ENCODE measurements at places on chromosomes 4 and X.

- DNase-seq: no peak
Observed at GRCh38 chr4:167623241-167623572, 388.9 kb upstream of the SPOCK3 start.

DNA sequence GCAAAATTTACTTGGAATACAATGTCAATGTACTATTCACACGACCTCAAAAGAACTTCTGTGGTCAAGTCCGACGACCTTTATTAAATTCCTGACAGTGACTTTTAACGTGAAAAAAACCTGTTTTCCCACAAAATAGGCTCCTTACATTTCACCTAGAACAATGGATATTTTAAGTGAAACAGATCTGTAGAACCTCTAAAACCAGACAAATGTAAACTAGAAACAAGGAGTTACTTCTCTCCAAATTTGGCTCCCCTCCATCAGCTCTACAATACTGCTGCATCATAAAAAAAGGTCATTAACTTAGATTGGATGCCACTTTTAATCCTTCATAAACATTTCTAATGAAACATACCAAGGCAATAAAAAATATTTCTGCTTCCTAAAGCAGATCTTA, 1.2 kb downstream of the NEK1 start:
- DNase-seq: no peak

- no peak for DNase-seq
Observed at GRCh38 chr4:102642631-102643298, 118.0 kb downstream of the MANBA start.

DNA sequence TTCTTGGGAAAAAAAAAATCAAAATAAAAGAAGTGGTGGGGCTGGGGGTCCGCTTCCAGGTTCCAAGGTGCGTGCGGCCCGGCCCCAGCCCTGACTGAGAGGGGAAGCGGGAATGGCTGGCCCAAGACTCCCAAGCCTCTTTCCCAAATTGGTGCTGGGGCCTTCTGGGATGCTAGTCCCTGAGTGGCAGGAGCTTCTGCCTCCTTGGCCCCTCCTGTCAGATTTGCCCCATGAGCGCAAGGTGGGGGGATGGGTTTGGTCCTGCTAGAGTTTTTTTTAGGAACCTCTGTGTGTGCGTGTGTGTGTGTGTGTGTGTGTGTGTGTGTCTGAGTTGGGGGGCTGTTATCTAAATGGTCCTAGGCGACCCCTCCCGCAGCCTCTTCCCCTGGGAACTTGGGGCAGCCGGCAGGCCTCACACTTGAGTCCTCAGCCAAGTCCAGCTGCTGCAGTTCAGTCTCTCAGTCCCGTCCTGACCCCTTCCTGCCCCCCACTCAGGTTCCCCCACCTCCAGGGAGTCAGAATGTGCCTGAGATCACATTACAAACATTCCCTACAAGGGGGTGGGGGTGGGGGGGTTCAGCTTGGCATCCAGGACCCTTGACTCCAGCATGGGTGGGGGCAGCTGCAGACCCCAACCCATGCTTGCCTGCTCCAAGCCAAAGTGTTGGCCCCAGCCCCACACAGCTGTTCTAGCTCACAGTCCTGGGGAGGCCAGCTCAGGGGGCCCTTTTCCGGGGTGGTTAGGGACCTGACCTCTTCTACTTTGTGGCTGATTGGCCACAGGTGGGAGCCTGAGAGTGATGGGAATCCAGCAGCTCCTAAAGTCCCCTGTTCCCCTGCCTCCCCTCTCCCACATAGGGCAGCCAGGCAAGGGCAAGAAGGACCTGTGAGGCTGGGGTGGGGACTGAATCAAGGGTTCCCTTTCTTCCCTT, 4.0 kb downstream of the EFNB1 start:
- peak; percentile 11 for DNase-seq

- peak; percentile 82 for DNase-seq
Observed at GRCh38 chr4:110197529-110198042, 829 bp downstream of the ELOVL6 start.

DNA sequence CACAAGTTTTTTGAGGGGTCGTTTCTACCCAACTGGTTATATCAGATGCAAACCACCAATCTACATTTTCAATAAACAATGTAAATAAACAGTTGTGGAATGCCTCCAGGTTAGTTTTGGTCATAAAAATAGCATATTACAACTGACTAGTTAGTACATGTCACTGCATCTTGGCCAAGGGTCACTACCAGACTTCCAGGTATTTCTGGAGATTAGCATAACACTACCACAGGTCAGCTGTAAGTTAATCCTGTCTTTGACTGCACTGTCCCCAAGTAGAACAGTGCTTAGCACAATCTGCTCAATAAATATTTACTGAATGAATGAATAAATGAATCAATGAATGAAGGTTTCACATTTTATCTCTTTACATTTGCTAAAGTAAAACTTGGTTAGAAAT, 64.4 kb downstream of the TBC1D19 start:
- DNase-seq: no peak

GRCh38 chr4:24595659-24596058, 11.3 kb upstream of the DHX15 start:
- DNase-seq: no peak

GRCh38 chr4:163701916-163702315, 207.4 kb downstream of the TMA16 start:
- DNase-seq: peak; percentile 4

DNA sequence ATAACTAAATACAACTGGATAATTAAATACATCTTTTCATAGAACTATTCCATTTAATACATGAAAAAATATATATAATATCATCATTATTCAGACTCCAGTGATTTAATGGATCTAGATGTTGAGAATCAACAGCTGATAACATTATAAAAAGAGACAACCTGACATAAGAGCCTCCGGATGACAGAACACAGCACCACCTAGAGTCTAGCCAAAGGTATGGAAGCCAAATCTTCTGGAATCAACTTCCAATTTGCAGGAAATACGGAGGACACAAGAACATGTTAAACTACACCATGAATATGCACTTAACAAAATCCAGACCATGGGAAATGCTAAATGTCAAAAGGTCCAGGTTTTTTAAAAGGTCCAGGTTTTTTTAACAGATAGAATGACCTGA, 55.0 kb downstream of the LRBA start:
- DNase-seq: no peak

DNA sequence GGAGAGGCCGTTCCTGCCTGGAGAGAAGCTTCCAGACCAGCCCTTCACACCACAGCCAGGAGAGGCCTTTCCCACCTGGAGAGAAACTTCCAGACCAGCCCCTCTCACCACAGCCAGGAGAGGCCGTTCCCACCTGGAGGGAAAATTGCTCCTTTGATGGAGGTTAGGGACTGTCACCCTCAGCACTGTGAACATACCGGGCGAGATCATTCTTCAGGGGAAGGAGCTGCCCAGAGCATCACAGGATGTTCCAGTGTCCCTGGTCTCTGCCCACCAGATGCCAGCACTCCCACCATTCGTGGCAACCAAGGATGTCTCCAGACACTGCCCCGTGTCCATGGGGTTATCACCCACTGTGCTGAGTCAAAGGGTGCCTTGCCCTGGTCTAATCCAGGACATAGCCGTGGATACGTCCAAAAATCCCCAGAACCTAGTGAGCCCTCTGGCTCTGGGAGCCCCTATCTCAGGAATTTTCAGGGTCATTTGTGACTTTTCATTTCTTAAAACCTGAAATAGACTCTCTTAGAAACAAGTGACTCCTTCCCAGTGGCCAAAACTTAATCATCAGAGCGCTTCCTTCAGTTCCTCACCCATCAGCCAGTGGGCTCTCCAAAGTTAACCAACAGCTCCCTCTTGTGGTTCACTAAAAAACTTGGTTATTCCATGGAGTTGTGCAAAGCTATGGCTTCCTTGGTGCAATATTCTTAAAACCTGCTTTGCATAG, 80.2 kb downstream of the CRMP1 start:
- DNase-seq: peak; percentile 54

- peak; percentile 68 for DNase-seq
Observed at GRCh38 chrX:31038575-31039326, 33.1 kb downstream of the FTHL17 start.

GRCh38 chr4:2296631-2297601, 35.0 kb upstream of the MXD4 start:
- DNase-seq: no peak

DNA sequence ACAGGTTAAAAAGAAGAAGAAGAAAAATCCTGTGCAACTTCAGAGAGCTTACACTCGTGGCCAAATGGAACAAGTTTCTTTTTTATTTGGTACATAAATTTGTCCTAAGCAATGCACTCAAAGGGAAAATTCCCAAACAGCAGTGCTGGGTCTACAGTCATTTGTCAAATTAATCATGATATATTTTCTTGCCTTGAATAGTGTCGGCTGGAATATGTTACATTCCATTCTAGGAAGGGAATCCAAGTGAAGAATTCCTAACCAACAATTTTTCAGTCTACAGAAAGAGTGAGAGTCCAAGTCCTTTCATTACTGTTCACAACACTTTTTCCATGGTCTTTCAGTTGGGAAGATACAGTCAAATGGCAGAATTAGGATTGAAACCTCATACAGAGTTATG, 63.9 kb downstream of the HAND2 start:
- DNase-seq: no peak

DNA sequence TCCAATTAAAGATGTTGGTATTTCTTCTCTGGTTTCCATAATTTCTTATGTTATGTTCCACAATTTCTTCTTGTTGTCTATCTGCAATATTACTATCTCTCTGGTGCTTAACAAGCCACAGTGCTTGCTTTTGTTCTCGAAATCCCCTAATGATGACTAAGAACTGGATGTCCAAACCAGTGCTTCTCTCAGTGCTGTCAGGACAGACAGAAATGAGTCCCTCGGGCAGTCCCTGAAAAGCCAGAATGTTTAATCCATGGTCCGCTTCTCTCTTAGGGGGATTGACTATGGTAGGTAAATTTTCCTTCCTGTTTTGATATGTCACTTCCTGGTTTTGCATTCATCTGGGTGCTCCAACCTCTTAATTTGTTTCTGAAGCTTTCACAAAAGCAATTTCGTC, 321.6 kb upstream of the PCDH10 start:
- no peak for DNase-seq

GRCh38 chr4:140061194-140061593, 92.8 kb downstream of the MAML3 start:
- DNase-seq: no peak

DNA sequence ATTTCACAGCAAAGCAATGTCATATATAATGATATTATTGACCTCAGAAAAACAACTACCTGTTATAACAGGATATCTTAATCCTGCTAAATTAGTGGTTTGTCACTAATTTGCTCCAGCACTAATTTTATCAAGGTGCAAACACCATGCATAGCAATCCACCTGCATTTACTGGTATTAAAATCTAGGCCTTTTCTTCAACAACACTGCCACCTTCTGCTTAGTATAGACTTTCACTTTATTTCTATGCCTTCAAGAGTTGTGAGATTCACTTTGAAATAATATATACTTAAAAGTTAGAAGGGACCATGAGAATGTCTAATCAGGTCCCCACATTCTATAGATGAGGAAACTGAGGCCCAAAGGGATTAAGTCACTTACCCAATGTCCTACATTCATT, 82.1 kb upstream of the IQCM start:
- DNase-seq: peak; percentile 14

- DNase-seq: no peak
Observed at GRCh38 chr4:116397291-116397690, 688.1 kb downstream of the TRAM1L1 start.

- no peak for DNase-seq
Observed at GRCh38 chr4:477686-478085, 21.3 kb downstream of the ZNF721 start.

DNA sequence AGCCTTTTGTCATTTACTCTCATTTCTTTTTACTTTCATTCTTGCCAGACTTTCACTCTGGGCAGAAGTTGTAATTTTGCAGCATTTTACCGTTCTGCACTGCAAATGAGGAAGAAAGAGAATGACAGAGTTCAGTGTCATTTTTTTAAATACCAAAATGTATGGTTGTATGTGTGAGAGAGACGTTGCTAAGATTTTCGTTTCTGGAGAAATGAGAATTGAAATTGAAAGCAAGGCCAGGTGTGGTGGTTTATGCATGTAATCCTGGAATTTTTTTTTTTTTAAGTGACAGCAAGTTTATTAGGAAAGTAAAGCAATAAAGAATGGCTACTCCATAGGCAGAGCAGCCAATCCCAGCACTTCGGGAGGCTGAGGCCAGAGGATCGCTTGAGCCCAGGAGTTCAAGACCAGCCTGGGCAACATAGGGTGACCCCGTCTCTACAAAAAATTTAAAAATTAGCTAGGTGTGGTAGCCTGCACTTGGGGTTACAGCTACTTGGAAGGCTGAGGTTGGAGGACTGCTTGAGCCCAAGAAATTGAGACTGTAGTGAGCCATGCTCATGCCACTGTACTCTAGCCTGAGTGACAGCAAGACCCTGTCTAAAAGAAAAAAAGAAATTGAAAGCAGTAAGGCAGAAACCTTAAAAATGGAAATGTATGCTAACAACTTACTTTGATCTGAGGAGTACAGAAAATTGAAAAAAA, 12.9 kb downstream of the DCK start:
- no peak for DNase-seq

- DNase-seq: no peak
Observed at GRCh38 chr4:8303485-8304281, 34.1 kb downstream of the HTRA3 start.

- no peak for DNase-seq
Observed at GRCh38 chr4:40199999-40200874, 3.4 kb downstream of the RHOH start.

DNA sequence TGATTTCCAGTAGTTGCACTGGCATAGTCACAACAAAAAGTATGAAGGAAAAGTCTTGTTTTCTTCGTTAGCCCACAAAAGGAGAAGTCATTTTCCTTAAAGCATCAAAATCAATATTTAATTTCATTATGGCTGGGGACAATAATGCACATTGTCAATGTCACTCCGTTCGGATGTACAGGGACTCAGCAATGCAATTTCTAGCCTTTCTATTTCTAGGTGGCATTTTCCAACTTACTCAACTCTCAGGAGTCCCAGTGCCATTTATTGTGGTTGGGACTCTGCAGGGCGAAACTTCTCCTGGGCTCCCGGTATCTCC, 99.6 kb downstream of the CEP135 start:
- DNase-seq: no peak

GRCh38 chrX:4225086-4225485, 511.6 kb upstream of the PRKX start:
- no peak for DNase-seq

DNA sequence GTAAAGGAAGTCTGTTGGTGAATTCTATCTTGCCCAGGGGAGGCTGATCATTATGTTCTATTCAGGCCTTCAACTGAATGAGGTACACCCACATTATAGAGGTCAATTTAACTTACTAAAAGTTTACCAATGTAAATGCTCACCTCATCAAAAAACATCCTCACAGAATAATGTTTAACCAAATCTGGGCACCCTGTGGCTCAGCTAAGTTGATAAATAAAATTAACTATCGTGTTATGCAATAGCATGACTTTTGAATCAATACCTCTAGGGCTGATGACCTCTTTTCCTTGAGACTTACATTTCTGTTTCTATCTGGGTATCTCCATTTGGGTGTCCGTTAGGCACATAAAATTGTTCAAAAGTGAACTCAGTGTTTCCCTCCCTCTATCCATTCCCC, 203.1 kb downstream of the TEX13C start:
- no peak for DNase-seq

- no peak for DNase-seq
Observed at GRCh38 chr4:16760617-16761363, 137.7 kb downstream of the LDB2 start.

GRCh38 chrX:68980906-68981616, 152.2 kb downstream of the EFNB1 start:
- no peak for DNase-seq

GRCh38 chr4:154137320-154137905, 348.5 kb upstream of the SFRP2 start:
- no peak for DNase-seq

Measured in lung (tissue), 17 donors.